Effector CD4-positive, alpha-beta T cell (primary cell): ENCODE measurements at places on chromosomes 5 and 9.

DNA sequence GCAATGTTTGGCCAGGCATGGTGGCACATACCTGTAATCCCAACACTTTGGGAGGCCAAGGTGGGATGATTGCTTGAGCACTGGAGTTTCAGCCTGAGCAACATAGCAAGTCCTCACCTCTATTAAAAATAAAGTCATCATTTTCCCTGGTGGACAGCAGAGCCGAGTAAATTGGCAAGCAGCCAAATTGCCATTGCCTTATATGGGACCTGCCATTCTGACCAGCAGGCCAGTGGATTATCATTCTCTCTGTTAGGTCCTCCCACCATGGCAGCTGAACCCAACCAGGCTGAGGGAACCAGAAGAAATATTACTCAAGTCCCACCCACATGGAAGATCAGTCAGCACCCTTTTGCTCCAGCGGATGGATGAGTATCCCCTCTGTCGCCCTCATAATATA, 1829.9 kb downstream of the EFNA5 start:
- DNase-seq: no peak

DNA sequence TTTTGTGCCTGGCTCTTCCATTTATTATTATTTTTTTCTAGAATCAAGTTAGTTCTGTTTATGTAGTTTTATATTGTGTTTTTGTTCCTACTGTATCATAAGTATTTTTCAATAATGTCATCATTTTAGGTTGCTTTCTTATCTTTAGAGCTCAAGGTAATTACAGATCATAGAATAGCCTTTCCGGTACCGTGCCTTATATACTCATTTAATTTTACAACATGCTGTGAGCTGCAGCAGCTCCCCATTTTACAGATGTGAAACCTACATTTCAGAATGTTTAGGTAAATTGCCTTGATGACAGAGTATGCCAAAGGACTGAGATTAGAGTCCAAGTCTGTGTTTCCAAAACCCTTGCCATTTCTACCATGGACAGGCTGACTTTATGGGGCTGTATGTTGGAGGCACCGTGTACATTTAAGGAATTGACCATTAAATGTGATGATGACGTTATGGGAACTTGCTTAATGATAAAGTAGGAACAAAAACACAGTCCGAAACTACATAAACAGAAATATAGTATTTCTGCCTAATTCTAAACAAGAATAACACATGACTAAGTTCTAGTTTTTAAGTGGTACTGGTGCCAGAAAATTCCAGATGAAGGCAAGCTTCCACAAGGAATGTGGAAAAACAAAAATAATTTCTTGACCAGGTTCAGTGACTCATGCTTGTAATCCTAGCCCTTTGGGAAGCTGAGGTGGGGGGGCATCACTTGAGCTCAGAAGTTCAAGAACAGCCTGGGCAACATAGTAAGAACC, 97.7 kb downstream of the IQGAP2 start:
- DNase-seq: no peak

DNA sequence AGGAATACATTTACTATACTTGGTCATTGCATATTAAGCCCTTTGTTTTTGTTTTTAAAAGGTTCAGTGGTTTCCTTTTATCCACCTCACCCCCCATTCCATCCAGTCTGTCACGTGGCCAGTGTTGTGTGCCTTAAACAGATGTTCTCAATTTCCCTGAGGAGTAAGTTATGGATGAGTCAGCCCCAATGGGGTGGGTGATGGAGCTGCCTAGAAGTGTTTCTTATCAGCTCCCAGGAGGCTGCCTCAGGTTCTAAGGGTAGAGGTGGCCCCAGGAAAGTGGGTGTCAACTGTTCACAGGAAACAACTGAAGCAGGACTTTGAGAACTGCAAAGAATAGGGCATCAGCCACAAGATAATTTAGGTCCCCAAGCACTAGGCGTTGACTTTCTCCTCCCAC, 41.1 kb downstream of the ACTBL2 start:
- no peak for DNase-seq

DNA sequence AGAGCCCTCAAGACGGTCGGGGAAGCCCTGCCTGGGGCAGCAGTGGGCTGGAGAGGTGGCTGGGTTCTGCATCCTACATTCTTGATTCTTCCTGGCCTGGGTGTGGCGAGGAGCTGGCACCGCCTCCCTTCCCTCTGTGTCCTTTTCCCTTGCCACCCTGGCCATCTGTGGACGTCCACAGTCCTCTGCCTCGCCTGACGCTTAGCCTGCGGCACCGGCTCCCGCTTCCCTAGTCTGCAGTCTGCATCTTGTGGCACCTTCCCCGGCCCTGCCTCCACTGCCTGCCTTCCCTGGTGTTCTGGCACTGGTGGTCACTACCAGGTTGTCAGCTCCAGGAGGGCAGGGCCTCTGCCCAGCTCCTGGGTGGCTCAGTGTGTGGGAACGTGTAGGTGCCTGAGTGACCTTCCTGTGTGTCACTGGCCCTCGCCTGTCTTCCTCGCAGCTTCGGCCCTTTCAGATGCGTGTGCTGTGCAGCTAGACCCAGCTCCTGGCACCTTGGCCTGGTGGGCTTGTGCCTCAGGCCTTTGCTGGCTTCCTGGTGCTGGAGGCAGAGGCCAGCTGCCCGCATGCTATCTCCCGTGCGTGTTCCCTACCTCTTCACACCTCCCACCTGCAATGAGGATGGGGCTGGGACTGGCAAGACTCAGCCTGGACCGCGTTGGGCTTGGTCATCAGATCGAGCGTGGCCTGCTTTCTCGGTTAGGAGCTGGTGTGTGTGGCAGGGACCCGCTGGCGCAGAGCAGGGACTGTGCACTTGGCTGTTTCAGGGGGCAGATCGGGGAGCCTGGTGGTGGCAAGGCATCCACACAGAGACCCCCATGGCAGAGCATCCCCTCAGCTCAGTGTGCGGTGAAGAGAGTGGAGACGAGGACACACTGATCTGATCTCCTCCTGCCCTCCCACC, 20.9 kb downstream of the TRAF2 start:
- DNase-seq: no peak

GRCh38 chr5:1860949-1861348, 21.8 kb downstream of the IRX4 start:
- no peak for DNase-seq

DNA sequence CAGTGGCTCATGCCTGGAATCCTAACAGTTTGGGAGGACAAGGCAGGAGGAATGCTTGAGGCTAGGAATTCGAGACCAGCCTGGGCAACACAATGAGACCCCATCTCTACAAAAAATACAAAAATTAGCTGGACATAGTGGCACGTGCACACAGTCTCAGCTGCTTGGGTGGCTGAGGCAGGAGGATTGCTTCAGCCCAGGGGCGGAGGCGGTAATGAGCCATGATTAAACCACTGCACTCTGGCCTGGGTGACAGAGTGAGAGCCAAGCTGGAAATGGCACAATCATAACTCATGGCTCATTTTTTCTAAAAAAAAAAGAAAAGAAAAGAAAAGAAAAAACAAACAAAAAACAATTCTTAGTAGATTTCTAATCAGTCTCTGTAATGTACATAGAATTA, 446.2 kb downstream of the ELAVL2 start:
- DNase-seq: no peak

GRCh38 chr5:29790281-29790680, 1403.2 kb upstream of the CDH6 start:
- no peak for DNase-seq

DNA sequence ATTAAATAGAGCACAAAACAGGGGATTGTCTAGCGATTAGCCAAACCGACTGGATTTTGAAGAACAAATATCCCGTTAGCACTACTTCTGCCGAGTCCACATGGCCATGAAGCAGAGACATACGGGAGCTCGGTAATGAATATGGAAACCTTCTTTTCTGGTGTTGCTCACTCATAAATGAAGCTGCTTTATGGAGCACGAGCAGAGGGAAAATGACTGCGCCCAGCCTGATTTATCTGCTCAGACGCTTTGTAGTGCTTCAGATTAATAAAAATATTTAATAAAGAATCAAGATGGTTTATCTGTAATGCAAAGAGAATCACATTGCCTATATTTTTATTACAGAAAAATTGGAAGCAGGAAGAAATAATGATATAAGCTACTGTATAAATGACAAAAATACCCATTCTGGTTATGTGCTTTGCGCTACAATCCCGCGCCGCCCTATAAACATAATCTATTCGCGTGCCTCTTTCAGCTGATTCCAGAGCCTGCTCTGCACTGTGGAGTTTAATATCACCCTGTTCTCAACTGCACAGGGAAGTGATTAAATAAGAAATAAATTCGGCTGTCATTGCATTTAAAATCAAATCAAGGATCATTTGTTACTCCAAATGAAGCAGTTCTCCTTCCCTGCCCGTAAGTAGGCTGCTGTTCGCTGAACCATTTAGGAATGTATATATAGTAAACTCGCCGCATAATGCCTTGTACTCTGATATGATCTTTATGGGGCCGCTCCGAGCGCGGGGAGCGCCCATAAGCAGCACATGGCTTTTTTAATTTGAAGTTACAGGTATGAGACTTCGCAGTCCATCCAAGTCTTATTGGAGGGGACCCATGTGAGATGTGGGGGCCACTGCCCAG, 22.3 kb upstream of the UBAC1 start:
- DNase-seq: no peak

DNA sequence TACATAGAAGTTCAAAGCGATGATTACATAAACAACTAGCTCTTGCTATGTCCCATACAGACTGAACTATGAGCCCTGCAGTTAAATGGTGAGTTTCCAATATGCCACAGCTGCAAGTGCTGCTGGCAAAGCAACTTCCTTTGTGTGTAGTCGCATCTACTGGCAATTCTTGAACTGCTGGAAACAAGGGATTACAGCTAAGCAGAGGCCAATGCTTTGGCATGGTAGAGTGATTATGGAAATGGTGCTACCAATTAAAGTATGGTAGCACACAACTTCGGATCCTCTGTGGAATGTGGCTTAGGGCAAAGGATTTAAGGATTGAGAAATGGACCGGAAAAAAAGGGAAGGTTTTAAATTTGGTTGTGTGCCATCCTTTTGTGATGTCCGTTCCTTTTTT, 856.6 kb downstream of the MAT2B start:
- DNase-seq: no peak

GRCh38 chr9:80881940-80882339, 807.4 kb downstream of the TLE1 start:
- no peak for DNase-seq

DNA sequence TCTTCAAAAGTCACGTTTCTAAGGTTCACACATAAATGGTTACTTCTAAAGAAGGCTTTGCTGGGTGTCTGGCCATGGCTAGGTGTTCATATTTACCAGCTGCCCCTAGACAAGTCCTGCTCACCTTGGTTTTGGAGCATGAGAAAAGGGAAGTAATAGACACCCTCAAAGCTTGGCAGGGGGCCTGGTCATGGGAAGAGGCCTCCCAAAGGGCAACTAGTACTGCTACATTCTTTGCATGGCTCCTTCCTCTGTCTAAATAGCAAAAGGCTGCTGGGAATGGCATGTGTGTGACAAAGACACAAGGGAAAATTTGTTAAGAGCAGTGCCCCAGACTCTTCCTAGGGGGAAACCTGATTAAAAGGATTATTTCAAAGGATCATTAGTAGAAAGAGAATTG, 93.4 kb downstream of the NRG2 start:
- DNase-seq: no peak

DNA sequence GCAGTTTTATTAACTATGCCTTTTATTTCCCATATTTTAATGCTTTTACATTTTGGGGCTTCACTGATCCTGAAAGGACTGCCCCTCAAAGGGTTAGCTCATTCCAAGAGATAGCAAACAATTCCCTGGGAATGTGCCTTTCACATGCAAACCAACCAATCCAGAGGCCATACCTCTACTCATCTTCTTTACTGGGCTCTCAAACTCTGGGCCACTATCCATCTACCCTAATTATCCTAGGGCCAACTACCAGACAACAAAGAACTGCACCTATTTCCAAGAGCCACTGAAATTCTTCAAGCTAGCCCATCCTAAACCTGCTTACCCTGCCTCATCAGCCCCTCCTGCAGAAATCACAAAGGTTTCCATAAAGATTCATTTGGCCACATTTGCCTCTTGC, 364.7 kb downstream of the CDH12 start:
- no peak for DNase-seq

DNA sequence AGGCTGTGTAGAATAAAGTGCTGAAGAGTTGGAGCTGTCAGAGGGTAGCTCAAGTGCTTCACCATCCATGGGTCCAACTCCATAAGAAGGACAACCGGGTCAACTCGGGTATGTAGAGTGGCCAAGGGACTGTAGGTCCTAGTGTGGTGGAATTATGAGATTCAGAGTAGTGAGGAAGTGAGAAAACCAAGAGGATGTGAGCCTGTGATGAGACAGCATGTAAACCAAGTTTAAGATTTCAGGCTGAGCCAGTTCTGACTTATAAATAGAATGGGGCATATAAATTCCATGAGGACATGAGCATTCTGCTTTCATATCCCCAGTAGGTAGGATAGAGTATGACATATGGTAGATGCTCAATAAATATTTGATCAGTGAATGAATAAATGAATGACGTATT, 96.3 kb downstream of the CFAP95 start:
- DNase-seq: no peak

GRCh38 chr9:120363697-120364096, 216.3 kb downstream of the CDK5RAP2 start:
- no peak for DNase-seq

- no peak for DNase-seq
These were observed 31.5 kb downstream of the PDGFRB start for GRCh38 chr5:150124111-150124557.

DNA sequence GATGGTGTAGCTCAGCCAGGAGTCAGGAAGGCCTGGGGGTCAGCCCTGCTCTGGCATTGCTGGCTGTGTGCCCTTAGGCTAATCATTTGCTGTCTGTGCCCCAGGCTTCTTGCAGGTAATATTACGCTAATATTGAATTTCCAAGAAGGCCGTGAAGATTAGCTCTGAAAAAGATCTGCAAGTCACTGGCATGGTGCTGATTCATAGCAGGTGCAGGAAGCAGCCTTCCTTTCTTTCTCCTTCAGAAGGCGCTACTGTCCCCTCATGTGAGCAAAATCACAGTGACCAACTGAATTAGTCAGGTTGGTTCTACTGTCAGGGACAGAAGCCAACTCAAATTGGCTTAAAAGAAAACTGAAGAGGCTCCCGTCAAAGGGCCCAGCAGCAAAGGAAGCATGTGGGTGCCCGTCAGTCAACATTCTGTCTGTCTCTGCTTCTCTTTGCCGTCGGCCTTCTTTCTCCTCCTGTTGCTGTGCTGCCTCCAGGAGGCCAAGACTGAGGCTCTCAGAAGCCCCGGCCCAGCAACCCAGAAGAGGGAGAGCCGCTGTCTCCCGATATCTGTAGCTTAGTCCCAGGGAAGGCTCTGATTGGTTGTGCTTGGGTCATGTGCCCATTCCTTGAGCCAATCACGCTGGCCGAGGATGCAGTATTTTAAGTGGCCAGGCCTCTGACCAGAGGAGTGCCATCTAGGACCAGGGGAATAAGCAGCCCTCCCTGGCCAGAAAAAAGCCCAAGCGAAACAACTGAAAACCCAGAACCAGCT, 67.8 kb upstream of the NEURL1B start:
- no peak for DNase-seq

GRCh38 chr5:37532976-37533740, 154.0 kb downstream of the WDR70 start:
- no peak for DNase-seq
